ENCODE measurements at places on chromosomes 7 and 10.

DNA sequence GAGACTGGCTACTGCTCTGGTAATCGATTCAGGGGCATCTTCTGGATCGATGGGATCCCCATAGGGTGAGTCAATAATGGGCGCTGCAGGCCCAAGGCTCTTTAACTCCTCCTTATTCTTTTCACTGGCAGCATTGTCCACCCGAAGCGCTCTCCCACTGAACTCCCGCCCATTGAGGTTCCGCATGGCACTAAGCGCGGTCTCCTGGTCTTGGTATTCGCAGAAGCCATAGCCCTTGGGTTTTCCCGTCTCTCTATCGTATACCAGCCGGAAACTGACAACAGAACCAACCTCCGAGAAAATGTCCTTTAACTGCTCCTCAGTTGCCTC is 285 bp downstream of the CSTF2T start:
- no peak for DNase-seq

DNA sequence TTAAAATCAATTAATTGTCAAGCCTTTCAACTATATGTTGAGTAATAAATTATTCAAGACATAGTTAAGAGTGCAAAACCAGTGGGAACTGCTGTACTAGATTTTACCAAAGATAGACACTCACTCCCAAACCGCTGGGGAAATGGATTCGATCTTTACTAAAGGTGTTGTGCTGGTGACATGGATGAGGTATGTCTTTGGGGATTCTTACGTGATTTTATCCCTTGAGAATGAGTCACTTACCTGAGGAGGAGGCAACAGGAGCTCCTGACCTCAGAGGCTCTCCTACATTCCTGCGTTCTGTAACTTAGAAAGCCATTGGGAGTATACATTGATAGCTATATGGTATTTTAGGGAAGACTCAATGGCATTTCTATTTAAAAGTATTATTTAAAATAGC is 165.5 kb downstream of the PKD1L1 start:
- DNase-seq, result no peak

DNA sequence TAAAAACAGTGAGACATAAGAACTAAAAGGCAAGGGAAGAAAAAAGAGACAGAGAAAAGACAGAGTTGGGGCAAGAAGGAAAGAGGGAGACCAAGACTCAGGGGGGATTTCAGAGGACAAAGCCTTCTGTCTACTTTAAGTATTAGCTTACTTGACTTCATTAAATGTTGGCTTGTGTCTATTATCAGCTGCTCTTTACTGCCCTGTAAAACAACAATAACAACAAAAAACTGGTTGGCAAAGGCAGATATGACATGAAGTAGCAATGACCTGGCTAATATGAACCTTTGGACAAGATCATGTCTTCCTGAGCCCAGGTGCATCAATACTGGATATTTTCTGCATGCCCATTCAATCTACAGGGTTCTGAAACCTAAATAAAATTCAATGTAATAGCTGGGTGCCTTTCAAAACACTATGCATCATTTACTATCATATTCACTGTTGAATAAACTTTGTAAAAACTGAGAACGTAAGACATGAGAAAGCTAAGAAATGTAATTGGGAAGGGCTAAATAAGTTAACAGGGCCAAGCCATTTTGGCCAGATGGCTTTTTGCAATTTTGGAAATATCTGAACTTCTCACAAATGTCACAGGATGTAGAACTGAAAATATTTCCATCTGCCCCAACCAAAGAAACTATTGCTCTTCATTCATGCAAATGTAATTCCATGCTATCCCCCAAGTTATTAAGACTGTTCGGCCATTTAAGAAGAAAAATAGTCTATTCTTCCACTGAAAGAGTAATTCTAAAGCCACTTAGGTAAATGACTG is 49.4 kb downstream of the LRRN3 start:
- no peak for DNase-seq

DNA sequence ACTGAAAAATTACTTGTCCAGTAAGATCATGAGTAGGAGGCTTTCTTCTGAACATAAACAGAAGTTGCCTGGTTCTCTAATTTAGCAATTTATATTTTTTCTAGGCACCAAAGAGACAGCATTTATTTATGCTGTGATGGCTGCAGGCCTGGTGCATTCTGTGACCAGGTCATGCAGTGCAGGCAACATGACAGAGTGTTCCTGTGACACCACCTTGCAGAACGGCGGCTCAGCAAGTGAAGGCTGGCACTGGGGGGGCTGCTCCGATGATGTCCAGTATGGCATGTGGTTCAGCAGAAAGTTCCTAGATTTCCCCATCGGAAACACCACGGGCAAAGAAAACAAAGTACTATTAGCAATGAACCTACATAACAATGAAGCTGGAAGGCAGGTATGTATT is 2.8 kb downstream of the WNT16 start:
- DNase-seq, result no peak

DNA sequence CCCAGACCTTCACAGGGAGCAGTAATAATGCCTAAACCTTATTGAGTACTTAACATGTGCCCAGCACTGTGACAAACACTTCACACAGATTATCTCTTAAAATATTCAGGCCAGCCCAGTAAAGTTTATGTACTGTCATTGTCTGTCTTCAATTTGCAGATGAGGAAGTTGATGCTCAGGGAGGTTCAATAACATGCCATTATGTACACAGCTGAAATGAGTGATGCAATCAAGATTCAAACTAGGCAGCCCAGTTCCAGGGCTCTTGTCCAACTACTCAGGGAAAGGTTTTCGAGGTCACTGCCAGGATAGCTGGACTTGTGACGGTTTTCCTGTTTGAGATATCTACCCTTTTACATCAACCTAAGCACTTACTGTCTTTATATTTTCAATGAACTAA is 56.1 kb downstream of the AUTS2 start:
- DNase-seq, result no peak

- no peak for DNase-seq
These were observed 11.9 kb upstream of the LMOD2 start for GRCh38 chr7:123643495-123644441.

GRCh38 chr7:47217086-47217485 is 364.8 kb downstream of the TNS3 start:
- DNase-seq, result no peak

DNA sequence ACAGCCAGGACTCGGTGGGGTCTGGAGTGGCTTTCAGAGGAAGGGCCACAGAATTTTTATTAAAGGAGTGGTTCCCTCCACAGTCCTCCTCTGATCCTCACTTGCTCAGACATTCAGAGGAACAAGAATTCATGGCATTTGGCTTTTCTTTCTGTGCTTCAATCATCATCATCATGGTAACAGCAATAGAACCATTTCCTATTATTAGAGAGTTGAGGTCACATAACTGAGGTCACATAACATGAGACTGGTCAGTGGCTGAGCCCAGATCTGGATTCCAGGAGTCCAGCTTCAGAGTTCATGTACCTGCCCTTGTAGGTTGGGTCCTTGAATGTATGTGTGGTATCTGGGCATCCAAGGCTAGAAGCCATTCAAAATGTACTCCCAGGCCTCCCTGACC is 177.3 kb upstream of the GRB10 start:
- DNase-seq, result no peak

DNA sequence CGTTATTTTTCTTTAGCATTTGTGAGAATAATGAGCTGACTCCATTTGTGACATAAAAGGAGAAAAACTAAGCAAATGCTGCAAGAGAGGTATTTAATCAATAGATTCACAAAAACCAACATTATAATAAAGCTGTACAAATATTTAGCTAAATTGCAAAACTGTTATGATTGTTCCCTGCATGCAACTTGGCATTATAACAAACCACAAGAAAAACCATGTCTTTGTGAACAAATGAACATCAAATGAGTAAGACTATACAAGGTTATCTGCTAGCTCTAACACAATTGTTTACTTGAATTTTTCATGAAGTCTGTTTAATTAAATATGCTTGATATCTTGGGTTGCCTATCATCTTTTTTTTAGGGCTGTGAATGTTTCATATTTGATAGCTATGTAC is 50.8 kb upstream of the PPP1R9A start:
- DNase-seq, result no peak

DNA sequence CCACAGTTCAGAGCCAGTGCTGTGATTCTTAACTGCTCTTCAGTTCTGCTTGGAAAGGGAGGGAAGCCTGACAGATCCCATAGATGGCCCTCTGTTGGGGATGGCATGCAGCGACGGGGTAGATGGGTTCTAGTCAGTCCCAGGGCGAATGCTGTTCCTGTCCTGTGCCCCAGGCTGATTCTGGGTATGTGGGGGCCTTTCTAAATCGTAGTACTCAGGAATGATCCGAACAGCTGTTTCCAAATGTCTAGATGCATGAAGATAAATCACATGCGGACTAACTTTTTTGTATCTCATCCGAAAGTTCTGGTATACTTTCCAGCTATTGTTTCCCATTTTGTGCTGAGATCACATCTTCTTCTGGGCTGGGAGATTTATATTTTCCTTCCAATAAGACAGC is 186.0 kb upstream of the MKI67 start:
- no peak for DNase-seq

GRCh38 chr7:155787171-155787851 is 25.0 kb downstream of the SHH start:
- DNase-seq, result no peak

GRCh38 chr7:139394540-139394939 is 34.8 kb downstream of the LUC7L2 start:
- DNase-seq, result no peak

- DNase-seq, result no peak
These were observed 942.9 kb downstream of the NRG3 start for GRCh38 chr10:82817676-82818422.

- peak; percentile 21 for DNase-seq
These were observed 132.1 kb downstream of the KLF6 start for GRCh38 chr10:3652886-3653285.

GRCh38 chr7:140889645-140890044 is 35.1 kb downstream of the BRAF start:
- no peak for DNase-seq

- DNase-seq, result no peak
These were observed 151.8 kb downstream of the WNT2 start for GRCh38 chr7:117171106-117171505.

- DNase-seq, result no peak
These were observed 34.6 kb downstream of the AGK start for GRCh38 chr7:141585592-141586510.

- no peak for DNase-seq
These were observed 311.0 kb downstream of the GPAM start for GRCh38 chr10:111872591-111872990.
